ENCODE measurements at places on chromosomes 5 and 9. TPM values are rescaled to one million over a fixed set of nuclear protein-coding genes. Genes with fewer than 3 reads are reported as not detected.

- no peak for DNase-seq
These were observed 128.4 kb downstream of the ANXA1 start for GRCh38 chr9:73280113-73280512.

The PLPP7 gene
- total RNA-seq: 1.2 TPM

DNA sequence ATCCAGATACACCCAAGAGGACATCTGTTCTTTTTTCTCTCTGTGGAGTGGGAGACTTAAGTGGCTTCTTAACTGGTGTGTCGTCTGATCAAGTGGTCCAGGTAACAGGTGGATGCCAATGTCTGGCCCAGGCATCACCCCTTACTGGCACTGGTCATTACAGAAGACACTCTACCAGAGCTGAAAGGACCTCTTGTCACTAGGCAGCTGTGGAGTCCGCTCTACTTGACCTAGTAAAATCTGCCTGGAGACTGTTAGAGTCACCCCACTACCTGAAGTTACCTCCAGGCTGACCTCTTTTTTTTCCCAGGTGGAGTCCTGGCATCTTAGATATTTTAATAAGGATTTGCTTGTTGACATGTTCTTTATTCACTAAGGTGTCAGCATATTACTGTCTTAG is 22.5 kb downstream of the FXN start:
- no peak for DNase-seq

- no peak for DNase-seq
These were observed 142.9 kb upstream of the GRIA1 start for GRCh38 chr5:153347611-153348010.

The C9orf153 gene
- not detected for total RNA-seq

The PCDHGB6 gene
- not detected for total RNA-seq

- no peak for DNase-seq
These were observed 47.7 kb upstream of the TESK1 start for GRCh38 chr9:35557320-35557719.

GRCh38 chr5:3356016-3356415 is 239.6 kb upstream of the IRX1 start:
- no peak for DNase-seq

The GRXCR2 gene
- not detected for total RNA-seq

DNA sequence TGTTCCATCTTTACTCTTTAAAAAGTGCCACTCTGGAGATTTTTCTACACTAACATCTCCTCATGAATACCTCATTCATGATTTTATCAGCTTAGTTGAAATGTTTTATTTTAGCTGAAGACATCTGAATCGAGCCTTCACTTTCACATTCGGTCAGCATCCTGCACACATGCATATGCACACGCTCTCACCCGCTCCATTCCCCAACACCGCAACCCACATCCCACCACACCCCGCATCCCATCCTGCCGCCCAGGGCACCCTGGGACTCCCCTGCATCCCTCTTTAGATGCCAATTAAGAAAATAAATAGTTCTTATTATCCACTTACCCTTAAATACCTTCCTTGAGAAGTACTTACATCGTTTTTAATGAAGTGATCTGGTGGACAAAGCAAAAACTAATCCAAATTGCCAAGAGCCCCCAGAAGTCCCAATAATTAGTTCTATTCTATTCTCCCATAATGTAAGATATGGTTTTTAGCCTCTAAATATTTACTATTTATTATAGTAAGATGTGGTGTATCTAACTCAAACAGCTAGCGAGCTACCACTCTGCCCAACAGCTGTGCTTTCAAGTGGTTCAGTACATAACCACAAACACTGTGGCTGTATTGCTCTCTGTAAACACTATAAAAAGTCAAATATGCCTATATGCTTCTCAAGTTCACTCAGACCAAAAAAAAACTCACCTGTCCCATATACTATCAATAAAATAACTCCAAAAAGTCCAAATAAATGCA is 38.2 kb downstream of the GZMK start:
- no peak for DNase-seq

DNA sequence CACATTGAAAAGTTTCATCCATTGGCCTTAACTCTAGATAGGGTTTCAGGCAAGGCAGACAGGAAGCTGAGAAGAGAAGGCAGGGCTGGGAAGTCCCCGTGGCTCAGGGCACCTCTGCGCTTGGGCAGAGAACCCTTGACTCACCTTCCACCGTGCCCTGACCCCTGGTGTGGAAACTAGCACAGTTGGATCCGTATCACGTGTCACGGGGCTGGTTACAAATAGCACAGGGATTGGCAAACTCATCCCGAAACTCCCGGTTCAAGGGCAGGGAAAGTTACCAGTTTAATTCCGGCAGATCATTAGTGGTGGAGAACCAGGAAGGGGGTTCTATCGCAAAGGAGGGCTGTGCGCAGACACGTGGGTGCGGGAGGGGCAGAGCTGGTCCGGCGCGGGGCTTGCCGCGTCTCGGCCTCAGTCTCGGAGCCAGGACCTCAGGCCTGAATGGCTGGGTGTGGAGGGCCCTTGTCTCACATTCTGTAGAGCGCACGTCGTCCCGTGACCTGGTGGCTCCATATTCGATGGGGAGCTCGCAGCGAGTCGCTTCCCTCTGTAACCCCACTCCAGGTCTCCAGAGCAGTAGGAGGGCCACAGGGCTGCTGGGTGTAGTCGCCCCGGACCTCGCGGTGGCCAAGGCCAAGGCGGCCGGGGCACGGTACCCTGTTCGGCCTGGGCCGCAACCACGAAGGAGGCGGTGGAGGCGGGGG is 771 bp upstream of the TMEM171 start:
- DNase-seq: no peak

DNA sequence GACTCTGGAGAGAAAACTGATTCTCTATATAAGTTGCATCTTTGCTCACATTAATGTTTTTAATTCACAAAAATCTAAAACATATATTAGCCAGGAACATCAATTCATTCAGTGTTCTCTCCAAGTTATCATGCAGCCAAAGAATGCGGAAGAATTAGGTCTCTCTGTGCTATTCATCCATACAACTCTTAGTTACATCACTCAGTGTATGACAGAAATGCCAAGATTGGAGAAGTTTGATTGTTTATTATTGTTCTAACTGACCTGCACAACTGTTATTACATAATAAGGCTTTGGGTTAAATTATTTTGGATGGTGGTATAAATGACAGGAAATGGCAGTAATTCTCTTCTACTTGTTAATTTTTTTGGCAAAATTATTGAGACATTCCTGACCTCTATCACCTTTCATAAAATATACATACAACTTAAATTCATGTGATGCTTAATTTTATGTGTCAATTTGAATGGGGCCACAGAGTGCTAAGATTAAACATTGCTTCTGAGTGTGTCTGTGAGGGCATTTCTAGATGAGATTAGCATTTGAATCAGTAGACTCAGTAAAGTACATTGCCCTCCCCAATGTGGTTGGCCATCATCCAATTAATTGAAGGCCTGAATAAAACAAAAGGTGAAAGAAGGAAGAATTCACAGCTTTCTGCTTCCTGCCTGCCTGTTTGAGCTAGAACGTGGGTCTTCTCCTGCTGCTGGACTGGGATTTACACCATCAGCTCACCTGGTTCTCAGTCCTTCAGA is 70.2 kb downstream of the NR2F1-AS1 start:
- DNase-seq: no peak

DNA sequence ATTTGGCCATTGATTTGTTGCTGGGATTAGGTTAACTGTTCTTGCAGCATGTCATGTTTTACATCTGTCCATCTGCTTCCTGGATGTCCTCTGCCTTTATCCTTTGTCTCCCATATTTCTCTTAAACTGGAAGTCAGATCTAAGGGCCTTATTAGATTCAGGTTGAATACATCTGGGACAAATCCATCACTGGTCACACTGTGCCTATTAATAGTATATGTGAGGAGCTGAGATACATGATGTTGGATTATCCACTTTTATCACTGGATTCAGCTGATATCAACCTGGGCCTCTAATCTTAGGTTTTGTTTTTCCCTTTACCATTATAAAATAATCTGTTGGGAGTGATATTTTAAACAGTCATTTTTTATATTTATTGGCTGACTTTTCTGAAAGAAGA is 41.8 kb upstream of the ROPN1L start:
- DNase-seq: no peak

The TRAPPC13 gene
- 24.3 TPM for total RNA-seq

DNA sequence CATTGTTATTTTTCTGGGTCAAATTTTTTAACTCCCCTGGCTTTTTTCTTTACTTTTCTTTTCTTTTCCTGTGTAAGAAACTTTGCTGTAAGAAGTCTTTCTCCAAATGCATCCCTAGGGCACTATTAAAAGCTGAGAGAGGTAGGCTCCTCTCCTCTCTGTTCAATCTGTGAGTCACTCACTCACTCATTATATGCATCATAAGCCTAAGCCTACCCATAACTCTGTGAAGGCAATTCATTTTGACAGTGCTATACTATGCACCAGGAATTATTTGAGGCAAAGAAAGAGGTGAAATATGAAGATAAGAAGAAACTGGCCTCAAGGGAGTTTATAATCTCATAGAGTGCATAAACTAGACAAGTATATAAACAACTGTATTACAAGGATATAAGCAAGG is 67.9 kb upstream of the PRR16 start:
- no peak for DNase-seq

The SLC36A2 gene
- not detected for total RNA-seq

DNA sequence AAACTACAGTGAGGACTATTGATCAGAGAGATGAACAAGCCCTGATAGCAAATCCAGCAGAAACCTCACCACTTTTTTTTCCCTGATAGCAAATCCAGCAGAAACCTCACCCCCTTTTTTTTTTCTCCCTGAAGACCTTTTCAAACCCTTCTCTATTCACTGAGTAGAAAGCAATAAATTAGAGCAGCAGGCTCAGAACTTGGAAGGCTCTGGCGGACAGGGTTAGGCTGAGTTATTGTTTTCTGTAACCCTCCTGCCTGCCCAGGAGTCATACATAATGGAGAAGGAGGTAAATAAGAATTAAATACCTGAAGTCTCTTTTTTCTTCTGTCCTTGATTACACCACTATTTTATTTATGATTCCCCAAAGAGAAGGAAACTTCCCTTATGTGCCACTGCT is 136.3 kb upstream of the SNX2 start:
- DNase-seq: no peak

- no peak for DNase-seq
These were observed 227.2 kb downstream of the RAB3C start for GRCh38 chr5:58810086-58810485.

- no peak for DNase-seq
These were observed 25.0 kb downstream of the LARP1 start for GRCh38 chr5:154780128-154780527.

GRCh38 chr5:119353686-119354366 is 2.0 kb upstream of the TNFAIP8 start:
- DNase-seq: no peak

The STPG3 gene
- not detected for total RNA-seq

- peak; percentile 2 for DNase-seq
These were observed 1652.4 kb upstream of the ACO1 start for GRCh38 chr9:30732060-30732459.

GRCh38 chr5:174323878-174324281 is 278.4 kb downstream of the NSG2 start:
- DNase-seq: peak; percentile 19

The CXCL14 gene
- not detected for total RNA-seq

The TSLP gene
- not detected for total RNA-seq
